ENCODE measurements at places on chromosomes 7 and 10. TPM values are rescaled to one million over a fixed set of nuclear protein-coding genes. Genes with fewer than 3 reads are reported as not detected.

GRCh38 chr10:28663576-28664368 is 13.5 kb upstream of the BAMBI start:
- H3K4me3 ChIP-seq = no peak overlapping the region
- DNase-seq = peak; percentile 84
- H3K27ac ChIP-seq = no peak overlapping the region
- H3K36me3 ChIP-seq = no peaks in the 10 kb centered on the region
- no peaks in the 10 kb centered on the region for H3K27me3 ChIP-seq

- peak overlapping the region; percentile 64 for H3K27ac ChIP-seq
- peaks cover 56% of the 10 kb centered on the region for H3K36me3 ChIP-seq
- H3K4me3 ChIP-seq = no peak overlapping the region
- DNase-seq = no peak
- peaks cover 20% of the 10 kb centered on the region for H3K4me1 ChIP-seq
Observed at GRCh38 chr7:129836983-129837382, 115.8 kb downstream of the UBE2H start.

DNA sequence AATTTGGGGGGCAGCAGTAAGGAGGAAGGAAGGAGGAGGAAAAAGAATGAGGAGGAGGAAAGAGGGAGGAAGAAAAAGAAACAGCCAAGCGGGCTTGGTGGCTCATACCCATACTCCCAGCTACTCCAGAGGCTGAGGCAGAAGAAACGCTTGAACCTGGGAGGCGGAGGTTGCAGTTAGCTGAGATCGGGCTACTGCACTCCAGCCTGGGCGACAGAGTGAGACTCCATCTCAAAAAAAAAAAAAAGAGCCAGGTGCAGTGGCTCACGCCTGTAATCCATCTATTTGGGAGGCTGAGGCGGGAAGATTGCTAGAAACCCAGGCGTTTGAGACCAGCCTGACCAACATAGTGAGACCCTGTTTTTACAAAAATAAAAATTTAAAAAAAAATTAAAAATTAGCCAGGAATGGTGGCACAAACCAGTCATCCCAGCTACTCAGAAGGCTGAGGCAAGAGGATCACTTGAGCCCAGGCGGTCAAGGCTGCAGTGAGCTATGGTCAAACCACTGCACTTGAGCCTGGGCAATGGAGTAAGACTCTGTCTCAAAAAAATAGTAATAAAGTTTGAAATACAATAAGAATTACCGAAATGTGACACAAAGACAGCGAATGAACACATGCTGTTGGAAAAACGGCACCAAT is 14.1 kb upstream of the CRCP start:
- no peaks in the 10 kb centered on the region for H3K36me3 ChIP-seq
- DNase-seq = no peak
- no peaks in the 10 kb centered on the region for H3K4me1 ChIP-seq
- H3K27ac ChIP-seq = peak overlapping the region; percentile 84
- H3K27me3 ChIP-seq = no peaks in the 10 kb centered on the region

- no peak overlapping the region for H3K27ac ChIP-seq
- no peaks in the 10 kb centered on the region for H3K27me3 ChIP-seq
- DNase-seq = no peak
- H3K4me3 ChIP-seq = no peak overlapping the region
- no peaks in the 10 kb centered on the region for H3K4me1 ChIP-seq
Observed at GRCh38 chr7:4468320-4469102, 213.6 kb upstream of the FOXK1 start.

GRCh38 chr7:148906707-148907498 is 22.8 kb upstream of the EZH2 start:
- H3K4me1 ChIP-seq = no peaks in the 10 kb centered on the region
- no peak for DNase-seq
- no peaks in the 10 kb centered on the region for H3K36me3 ChIP-seq
- no peaks in the 10 kb centered on the region for H3K27me3 ChIP-seq
- no peak overlapping the region for H3K27ac ChIP-seq

- H3K4me1 ChIP-seq = no peaks in the 10 kb centered on the region
- no peak for DNase-seq
- no peak overlapping the region for H3K4me3 ChIP-seq
- no peaks in the 10 kb centered on the region for H3K27me3 ChIP-seq
- H3K27ac ChIP-seq = no peak overlapping the region
Observed at GRCh38 chr7:102840404-102840803, 72.4 kb upstream of the LRRC17 start.

DNA sequence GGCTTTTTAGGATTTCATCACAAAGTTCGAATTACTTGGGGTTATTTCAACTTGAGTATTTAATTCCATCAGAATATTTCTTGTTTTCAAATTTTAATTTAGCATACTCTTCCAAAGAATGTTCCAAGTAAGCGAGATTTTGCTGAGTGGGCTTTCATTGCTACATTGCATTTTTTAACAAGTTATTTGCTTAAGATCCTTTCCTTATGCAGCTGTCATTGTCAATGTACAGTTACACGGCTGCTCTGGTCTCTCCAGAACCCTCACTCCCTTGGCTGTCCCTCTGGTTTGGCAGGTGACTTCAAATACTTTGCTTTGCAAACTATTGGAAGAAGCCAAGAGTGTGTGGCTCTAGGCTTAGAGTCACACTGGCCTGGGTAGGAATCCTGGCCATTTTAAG is 80.0 kb downstream of the CFAP58 start:
- H3K27ac ChIP-seq = no peak overlapping the region
- no peaks in the 10 kb centered on the region for H3K4me1 ChIP-seq
- no peak for DNase-seq
- H3K36me3 ChIP-seq = no peaks in the 10 kb centered on the region
- no peak overlapping the region for H3K4me3 ChIP-seq
- no peaks in the 10 kb centered on the region for H3K27me3 ChIP-seq

The NACAD gene
- 1.6 TPM for total RNA-seq

The TMEM213 gene
- total RNA-seq = not detected

The UCN3 gene
- total RNA-seq = not detected

All from adrenal gland (tissue), 19 donors.